ENCODE measurements at places on chromosomes 7 and 10.

GRCh38 chr10:80414142-80414895, 6.0 kb downstream of the PRXL2A start:
- DNase-seq: peak; percentile 77

DNA sequence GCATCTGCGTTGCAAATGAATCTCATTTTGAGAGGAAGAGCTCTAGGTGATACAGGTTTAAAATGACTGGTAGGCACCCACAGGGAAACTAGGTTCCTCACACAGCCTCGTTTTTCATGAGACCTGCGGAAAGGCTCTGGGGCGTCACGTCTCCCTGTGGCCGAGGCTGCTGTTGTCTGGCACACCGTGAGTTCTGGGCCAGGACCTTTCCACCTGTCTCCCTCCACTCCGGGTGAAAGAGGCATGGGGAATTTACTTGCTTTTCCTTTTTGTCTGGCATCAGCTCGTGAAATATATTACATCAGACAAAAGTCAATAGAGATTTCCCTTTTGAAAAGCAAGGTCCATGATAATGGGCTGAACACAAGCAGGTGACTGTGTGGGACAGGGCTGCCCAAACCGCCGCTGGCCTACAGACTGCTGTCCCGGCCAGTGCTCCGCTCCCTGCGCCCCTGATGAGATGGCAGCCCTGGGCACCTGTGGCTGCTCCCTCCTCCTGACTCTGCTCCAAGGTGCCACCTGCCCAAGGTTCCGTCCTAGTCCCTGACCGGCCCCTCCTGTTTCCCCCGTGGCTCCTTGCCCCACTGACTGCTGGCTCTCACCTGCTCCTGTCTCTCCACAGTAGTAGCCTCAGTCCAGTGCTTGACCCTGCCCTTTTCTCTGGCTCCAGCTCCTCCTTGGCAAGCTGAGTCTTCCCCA, 109.6 kb downstream of the NKX6-2 start:
- DNase-seq: no peak

DNA sequence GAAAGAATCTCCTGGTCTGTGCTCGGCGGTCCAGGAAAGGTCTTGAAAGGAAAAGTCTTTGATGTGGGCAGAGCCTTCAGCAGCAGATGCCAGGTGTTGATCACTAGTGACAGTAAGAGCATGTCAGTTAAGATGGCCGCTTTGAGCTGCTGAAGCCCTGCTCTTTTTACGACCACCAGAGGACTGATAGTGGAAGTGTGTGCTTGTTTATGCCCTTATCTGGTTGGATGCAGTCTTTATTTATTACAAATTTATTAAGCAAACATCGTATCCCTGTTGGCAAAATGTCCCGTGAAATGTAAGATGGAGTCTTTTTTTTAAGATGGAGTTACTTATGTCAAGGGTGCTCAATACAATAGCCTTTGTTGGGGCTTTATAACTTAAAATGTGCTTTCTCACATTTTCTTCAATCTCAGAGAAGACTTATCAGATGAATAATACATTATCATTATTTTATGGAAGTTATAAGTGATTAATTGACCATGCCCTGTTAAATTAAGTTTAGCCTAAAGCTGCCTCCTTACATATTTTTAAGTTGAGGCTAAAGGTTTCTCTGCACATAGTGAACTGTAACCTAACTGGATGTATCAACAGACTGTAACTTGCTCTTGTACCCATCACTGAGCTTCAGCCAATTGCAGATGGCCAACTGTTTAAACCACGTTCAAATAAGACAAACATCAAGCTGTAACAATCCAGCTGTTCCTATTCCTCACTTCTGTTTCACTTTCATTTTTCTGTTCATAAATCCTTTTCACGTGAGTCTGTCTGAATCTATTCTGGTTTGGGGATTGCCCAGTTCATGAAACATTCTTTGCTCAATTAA, 97.4 kb upstream of the PIK3CG start:
- DNase-seq: peak; percentile 16

GRCh38 chr7:139471740-139472353, 11.6 kb downstream of the KLRG2 start:
- peak; percentile 34 for DNase-seq

- peak; percentile 51 for DNase-seq
Observed at GRCh38 chr7:90896458-90896857, 300.3 kb downstream of the CDK14 start.

- no peak for DNase-seq
Observed at GRCh38 chr7:20577441-20578071, 37.9 kb upstream of the ABCB5 start.

DNA sequence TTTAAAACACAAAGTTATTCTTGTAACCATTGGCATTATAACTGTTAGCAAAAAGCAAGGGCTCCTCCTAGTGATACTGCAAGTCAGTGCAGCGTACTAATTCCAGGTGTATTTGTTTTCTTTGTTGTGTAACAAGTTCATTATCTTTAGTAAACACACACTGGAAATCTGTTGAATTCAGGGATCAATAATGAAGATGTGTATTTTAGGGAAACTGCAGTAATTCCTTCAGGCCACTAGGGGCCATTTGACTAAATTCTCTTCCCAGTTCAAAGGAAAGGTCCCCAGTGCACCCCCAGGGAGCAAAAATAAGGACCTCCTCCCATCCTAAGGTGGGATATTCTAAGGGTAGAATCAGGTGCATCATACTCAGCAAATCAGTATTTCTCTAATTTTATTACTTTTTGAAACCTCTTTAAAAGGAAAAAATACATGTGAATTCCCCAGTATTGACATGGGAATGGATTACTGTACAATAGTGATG, 158.6 kb upstream of the LYZL1 start:
- DNase-seq: peak; percentile 81

DNA sequence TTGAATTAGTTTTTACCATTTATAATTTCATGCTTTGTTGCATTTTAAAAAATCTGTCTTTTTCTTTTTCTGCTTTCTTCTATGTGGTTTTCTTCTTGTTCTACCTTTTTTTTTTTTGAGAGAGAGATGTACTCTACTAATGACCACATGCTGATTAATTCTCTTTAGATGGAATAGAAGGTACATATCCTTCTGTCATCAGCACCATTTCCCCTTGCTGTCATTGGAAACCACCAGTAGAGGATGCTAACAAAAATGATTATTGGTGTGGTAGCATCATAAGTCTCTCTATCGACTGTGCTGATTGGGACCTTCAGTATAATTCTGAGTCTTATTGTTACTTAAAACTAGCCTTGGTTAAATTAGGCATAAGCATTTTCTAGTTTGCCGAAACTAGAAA, 3.6 kb downstream of the ZEB1 start:
- peak; percentile 42 for DNase-seq

GRCh38 chr10:89042562-89042961, 52.0 kb downstream of the FAS start:
- no peak for DNase-seq

DNA sequence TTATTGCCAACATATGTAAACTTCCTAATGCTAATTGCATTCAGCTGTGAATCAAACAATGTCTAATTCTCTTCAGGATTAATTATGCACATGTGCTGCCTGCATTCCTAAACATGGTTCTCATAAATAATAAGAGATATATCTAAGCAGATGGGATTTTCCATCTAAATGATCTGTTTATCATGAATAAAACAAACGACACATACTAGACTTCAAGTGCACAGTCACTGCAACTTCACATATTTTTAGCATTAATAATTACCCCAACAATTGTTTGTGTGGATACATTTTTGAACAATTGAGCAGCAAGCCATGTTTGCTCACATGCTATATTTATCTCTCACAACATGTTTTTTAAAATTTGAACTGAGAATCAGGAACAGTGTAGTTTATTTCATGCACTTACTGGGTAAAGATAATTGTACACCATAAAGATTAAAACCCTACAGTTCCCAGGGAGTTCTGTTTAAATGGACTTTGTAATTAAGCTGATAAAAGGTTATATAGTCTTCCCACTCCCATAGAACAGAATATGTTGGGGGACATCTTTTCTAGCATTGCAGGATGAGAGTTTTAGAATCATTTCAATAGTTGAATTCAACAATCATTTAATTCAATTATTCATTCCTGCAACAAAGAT, 378.5 kb downstream of the MDFIC start:
- peak; percentile 52 for DNase-seq

DNA sequence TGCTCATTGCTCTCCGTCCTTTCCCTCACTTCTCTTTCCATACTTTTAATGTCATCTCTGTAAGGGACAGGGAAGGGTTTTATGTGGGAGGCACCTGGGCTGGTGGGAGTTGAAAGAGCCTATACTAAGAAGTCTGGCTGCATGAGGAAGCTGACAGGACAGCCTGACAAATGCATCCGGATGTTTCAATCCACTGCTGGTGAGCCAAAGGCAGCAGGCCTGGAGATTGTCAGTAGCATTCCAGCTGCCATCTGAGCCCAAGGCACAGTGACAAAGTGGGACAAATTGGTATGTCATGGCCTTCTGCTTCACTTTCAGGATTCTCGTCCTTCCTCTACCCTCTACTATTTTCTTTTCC, 218.4 kb downstream of the STK31 start:
- DNase-seq: no peak

GRCh38 chr10:80320377-80320776, 30.9 kb upstream of the MAT1A start:
- DNase-seq: peak; percentile 37

GRCh38 chr7:1586827-1587705, 17.2 kb upstream of the PSMG3 start:
- peak; percentile 48 for DNase-seq

DNA sequence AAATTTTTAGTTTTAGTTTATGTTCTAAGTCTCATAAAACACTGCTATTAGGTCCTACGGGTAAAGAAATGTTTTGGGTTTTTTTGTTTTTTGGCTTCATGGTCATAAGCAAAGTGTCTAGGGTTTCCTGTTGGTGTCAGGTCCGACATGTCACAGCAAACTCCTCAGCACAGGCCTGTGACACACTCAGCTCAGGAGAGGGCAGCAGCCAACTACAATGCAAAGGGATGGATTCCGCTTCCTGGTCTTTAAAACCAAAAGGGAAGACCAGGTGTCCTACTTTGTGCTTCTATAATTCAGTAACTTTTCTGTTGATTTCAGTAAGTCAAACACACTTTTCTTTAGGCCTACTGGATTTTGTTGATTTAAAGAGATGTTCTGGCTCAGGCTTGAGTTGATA, 83.8 kb upstream of the MACROH2A2 start:
- DNase-seq: peak; percentile 70

DNA sequence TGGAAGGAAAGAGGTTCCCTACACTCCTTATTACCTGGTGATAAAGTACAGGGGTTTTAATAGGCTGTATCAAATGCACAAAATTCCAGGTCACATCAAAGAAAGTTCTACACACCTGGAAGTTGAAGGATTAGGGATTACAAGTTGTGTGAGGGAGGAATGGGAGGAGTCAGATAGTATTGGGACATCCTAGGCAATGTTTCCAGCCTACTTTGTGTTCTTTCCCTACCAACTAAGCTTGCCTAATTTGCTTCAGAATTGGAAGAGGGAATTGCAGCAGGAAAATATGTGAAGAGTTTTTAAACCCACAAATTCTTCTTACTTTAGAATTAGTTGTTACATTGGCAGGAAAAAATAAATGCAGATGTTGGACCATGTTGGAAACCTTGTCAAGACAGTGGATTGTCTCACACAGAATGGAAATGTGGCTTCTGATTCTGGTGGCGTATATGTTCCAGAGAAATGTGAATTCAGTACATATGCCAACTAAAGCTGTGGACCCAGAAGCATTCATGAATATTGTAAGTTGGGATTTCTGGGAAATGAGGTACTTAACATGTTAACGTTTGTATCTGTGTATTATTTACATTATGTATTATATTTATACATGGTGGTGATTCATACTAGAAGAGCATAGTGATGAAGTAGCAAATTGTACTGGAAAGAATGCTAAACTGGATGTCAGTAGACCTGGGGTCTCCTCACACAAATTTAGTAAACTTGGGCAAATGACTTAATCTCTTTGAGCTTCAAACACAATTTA, at the start of gene LIPM:
Gene LIPM (plus strand): TSS at position 208 of the 763 bp plus-strand sequence. CDS start 167 bp downstream, at position 375.
- no peak for DNase-seq

DNA sequence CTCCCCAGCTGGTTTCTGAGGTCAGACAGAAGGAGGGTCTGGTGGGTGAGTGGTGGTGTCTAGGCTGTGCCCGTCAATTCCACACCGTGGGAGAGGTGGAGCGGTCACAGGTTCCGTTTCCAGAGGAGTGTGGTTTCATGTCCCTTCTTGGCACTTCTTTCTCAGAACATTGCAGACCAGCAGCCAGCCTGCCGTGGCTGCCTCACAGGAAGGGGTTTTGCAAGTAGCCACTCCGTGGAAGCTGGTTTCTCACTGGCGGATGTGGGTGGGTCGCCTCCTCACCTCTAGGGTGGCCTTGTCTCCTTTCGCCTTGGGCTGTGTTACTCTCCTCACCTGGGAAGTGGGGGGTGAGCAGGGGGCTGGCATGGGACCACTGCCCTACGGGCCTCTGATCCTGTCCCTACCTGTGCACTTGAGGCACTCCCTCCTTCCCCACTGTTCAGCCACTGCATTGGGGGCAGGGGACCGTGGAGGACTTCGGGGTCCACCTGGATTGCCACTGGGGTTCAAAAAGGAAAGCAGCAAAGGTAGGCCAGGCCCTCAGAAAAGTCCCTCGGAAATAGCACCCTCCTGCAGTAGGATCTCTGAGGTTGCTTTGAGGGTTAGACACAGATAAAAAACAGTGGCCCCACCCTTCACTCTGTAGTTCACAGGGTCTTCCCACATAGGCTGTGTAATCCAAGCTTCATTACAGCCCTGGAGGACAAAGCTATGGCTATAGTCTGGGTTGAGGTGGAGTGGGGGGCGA, 33.9 kb downstream of the TSPAN14 start:
- no peak for DNase-seq

DNA sequence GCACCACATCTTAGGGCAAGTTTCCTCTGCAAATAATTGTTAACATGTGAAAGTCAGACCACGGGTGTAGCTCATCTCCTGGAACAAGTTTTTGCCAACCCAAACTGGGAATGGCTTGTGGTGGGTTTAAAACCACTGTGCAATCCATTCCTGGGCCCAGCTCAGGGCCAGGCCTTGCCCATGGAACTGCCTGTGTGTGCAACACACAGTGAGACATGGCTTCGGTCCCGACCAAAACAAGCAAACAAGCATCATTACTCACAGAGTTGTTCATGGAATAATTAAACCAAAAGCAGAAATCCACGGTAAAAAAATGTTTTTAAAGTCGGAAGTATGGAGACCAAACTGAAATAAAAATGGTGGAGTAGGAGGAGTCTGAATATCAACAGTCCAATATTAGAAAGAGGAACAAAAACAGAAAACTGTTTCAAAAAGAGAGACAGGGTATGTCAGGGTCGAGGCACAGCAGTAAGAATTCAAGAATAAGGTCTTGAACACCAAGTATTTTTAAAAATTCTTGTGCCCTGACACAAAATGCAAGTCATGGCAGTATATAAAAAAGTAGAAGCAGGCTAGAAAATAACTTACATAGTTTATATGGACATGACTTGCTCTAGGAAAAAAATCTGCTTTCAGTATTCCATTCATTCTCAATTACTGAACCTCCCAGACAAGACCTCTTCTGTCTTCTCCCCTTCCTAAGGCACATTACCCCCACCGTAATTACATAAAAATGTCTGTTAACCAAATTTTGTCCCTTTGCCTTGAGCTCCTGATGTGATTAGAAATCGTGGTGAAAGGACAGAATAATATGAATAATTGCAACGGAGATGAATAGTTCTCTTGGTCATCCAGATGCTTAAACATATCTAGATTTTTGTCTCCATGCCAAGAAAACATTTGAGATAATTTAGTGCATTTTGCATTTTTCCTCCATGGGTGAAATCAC, 88.4 kb downstream of the FAS start:
- no peak for DNase-seq

- peak; percentile 54 for DNase-seq
Observed at GRCh38 chr7:42161719-42162118, 75.3 kb downstream of the GLI3 start.

Data from DMS53 (cell line).